ENCODE measurements at places on chromosomes 7 and 10. TPM values are rescaled to one million over a fixed set of nuclear protein-coding genes. Genes with fewer than 3 reads are reported as not detected.

The ABCA13 gene
- total RNA-seq: not detected

GRCh38 chr10:123560301-123561140 lies 105.6 kb upstream of the GPR26 start:
- ATAC-seq: no peak

The FBXO24 gene
- 5.6 TPM for total RNA-seq

GRCh38 chr7:30732606-30733005 lies 19.3 kb upstream of the INMT start:
- ATAC-seq: no peak

The FKBP6 gene
- total RNA-seq: not detected

DNA sequence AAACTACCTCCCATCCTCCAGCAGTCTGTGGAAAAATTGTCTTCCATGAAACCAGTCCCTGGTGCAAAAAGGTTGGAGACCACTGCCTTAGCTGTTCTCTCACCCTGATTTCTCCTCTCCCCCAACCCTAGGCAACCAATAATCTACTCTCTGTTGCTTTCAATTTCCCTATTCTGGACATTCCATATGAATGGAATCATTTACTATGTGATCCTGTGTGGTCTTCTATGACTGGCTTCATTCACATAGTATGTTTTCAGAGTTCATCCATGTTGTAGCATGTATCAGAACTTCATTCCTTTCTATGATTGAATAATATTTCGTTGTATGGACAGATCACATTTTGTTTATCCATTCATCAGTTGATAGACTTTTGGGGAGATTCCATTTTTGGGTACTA lies 38.3 kb upstream of the DLG5 start:
- no peak for ATAC-seq

The OR2A25 gene
- not detected for total RNA-seq

- ATAC-seq: peak; percentile 8
These were observed 20.5 kb downstream of the PIP4K2A start for GRCh38 chr10:22693860-22694259.

Data from activated T-helper 17 cell treated with anti-CD3 and anti-CD28 coated beads, Interleukin-2, amount 50 U/mL, for 72 hours (primary cell).